ENCODE measurements at places on chromosomes 2 and 18. TPM values are rescaled to one million over a fixed set of nuclear protein-coding genes. Genes with fewer than 3 reads are reported as not detected.

The AP1S3 gene
- total RNA-seq, result 4.4 TPM

The MPP4 gene
- total RNA-seq, result 2.2 TPM

The MBD2 gene
- 34.4 TPM for total RNA-seq

The CIB4 gene
- total RNA-seq, result not detected

The LAMA3 gene
- total RNA-seq, result 15.9 TPM

The TRAPPC8 gene
- total RNA-seq, result 62.8 TPM

The EMILIN2 gene
- total RNA-seq, result 8.7 TPM

The RAB17 gene
- 4.9 TPM for total RNA-seq

The PTMA gene
- 1,131 TPM for total RNA-seq

The EGR4 gene
- total RNA-seq, result not detected

The DSC2 gene
- 0.17 TPM for total RNA-seq

The REEP1 gene
- total RNA-seq, result 13.4 TPM

The SCYGR8 gene
- not detected for total RNA-seq

The RAD51AP2 gene
- total RNA-seq, result not detected

The LOXL3 gene
- total RNA-seq, result 0.85 TPM

The SERPINB2 gene
- total RNA-seq, result not detected

The ALPI gene
- not detected for total RNA-seq

The DES gene
- total RNA-seq, result not detected

The ABCB11 gene
- under 0.01 TPM for total RNA-seq

The ITGB6 gene
- 0.85 TPM for total RNA-seq

The PDE1A gene
- total RNA-seq, result 3.0 TPM

The SERPINB7 gene
- not detected for total RNA-seq

The POTEF gene
- 0.34 TPM for total RNA-seq

The PRKAG3 gene
- total RNA-seq, result not detected

The ARHGAP28 gene
- total RNA-seq, result 4.3 TPM

The POMC gene
- 2.8 TPM for total RNA-seq

The WDSUB1 gene
- 4.4 TPM for total RNA-seq

The NEURL3 gene
- total RNA-seq, result 0.51 TPM

The ZFP36L2 gene
- total RNA-seq, result 13.1 TPM

The INPP5D gene
- 45.3 TPM for total RNA-seq

The TUBA3E gene
- not detected for total RNA-seq

The KCNJ13 gene
- total RNA-seq, result not detected

The TMEM198 gene
- not detected for total RNA-seq

The PROKR1 gene
- total RNA-seq, result not detected

The HSBP1L1 gene
- total RNA-seq, result 5.2 TPM

The FSHR gene
- total RNA-seq, result not detected

The CTNNA2 gene
- not detected for total RNA-seq

The KIAA2012 gene
- not detected for total RNA-seq

The GREB1 gene
- 0.33 TPM for total RNA-seq

The NEU4 gene
- total RNA-seq, result not detected

The KLHL14 gene
- total RNA-seq, result 0.85 TPM

The GPR45 gene
- not detected for total RNA-seq

The UCN gene
- total RNA-seq, result 0.37 TPM

The LOXHD1 gene
- 0.05 TPM for total RNA-seq

The SPRED2 gene
- total RNA-seq, result 4.8 TPM

All from dermis blood vessel endothelial cell (primary cell).